ENCODE measurements at places on chromosomes 7 and 10. TPM values are rescaled to one million over a fixed set of nuclear protein-coding genes. Genes with fewer than 3 reads are reported as not detected.

The FAM221A gene
- total RNA-seq, result 3.0 TPM

The NUTM2B gene
- total RNA-seq, result 0.70 TPM

The CYP26C1 gene
- not detected for total RNA-seq

DNA sequence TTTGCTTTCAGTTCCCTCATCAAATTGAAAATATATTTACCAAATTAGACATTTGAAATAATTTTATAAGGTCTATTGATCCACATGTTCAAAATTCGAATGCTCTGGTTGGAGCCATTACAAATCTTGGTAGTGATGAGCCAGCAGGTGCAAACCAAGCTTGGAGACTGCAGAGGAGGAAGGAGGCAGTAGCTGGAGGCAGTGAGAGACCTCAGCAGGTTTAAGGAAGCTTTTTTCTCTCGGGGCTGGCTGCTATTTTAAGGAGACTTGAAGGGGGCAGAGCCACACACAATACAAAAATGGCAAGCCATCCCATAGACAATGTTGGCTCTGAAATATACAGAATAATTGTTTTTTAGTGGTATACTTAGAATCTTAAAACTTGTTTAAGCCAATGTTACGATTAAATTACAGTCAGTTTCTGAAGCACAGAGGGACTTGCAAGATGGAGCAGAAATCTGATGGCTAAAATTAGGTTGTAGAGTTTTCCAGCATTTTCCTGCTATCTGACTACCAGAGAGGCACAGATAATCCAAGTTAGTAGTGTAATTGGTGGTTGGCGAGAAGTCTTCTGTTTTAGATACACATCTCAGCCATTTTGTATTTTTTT lies 185.8 kb downstream of the SNX10 start:
- no peak for DNase-seq

DNA sequence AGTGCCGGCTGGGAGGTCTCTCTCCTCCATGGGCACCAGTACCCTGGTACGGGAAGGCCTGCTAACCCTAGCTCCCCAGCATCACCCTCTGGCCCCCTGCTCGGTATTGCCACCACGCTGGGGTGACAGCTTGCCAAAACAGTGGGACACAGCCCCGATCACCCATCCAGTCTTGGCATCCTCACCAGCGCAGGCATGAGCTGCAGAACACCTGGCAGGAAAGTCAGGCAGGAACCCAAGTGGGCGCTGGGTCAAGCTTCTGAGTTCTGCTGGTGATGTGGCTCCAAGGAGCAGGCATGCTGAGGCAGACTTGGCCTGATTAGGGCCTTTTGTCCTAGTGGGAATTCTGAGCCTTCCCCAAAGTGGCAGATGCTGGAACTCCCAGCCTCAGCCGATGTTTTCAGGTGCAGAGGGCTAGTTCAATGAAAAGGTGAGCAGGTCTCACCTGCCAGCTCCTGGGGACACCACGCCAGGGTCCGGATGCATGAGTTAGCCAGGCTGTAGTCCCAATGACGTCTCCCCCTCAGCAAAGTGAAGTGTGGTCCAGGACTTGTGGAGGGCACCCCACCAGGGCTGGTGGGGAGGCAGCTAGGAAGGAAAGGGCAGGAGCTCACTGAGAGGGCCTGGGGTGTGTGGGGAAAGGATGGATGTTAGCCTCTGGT lies 8.5 kb upstream of the ZNF22 start:
- DNase-seq, result no peak

- DNase-seq, result no peak
These were observed 389.0 kb upstream of the PODXL start for GRCh38 chr7:131945313-131945911.

DNA sequence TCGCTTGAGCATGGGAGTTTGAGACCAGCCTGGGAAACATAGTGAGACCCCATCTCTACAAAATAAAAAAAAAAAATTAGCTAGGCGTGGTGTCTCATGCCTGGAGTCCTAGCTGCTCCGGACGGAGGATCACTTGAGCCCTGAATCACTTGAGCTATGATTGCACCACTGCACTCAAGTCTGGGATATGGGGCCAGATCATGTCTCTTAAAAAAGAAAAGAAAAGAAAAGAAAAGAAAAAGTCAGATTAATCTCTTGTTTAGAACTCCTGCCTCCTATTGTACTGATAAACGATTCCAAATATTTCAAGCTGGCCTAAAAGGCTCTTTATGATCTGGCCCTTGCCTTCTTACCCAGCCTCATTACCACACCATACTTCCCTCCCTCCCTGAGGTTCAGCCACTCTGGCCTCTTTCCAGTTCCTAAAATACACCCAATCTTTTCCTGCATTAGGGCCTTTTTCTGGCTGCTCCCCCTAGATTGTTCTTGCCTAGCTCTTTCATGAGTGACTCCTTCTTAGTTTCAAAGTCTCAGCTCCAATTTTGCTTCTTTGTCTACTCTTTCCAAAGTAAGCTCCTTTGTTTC lies 41.7 kb downstream of the VCL start:
- peak; percentile 58 for DNase-seq

GRCh38 chr7:81280531-81280930 lies 361.7 kb upstream of the SEMA3C start:
- DNase-seq, result no peak

The PLAC9 gene
- total RNA-seq, result 2.3 TPM

DNA sequence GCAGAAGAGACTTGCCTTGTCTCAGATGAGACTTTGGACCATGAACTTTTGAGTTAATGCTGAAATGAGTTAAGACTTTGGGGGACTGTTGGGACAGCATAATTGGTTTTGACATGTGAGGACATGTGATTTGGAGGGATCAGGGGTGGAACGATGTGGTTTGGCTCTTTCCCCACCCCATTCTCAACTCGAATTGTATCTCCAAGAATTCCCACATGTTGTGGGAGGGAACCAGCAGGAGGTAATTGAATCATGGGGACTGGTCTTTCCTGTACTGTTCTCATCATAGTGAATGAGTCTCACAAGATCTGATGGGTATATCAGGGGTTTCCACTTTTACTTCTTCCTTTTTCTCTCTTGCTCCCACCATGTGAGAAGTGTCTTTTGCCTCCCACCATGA lies 229.7 kb upstream of the KCND2 start:
- DNase-seq, result peak; percentile 44

DNA sequence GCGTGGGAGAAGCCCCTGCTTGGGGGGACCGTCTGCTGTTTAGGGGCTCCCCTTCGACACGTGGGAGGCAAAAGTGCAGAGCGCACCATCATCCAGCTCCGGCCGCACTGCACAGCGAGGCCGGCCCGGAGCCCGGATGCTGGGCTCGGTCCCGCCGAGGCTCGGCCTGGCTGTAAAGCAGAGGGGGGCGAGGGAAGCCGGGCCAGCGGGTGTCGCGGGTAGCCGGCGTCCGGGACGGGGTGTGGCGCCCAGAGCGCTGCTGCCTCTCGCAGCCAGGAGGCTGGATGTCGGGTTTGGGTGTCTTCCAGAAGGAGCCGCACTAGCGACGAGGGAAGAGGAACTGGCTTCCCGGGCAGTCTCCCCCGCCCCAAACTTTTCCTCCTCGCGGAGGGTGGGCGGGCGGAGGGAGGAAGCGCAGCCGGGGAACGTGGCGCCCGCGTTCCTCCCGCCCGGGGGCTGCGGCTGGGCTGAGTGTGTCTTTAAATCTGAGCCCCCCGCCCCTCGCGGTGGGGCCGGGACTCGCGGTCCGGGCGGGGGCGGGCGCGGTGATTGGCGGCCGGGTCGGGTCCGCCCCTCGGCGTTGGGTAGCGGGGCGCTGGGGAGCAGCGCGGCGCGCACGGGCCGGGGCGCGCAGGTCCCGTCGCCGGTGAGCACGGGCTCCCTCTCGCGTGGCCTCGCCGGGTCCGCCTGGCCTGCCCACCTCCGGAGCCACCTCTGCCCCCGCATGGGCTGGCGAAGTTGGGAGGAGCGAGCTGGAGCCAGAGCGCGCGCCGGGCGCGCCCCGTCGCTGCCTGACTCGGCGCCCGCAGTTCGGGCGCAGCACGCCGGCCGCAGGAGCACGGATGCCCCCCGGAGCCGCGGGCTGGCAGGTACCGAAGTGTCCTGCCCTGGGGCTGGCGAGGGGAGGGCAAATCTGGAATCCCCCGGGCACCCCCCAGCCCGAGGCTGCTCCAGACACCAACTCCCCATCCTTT lies at the start of gene PALD1:
Gene PALD1, plus strand, starts transcription at position 577 of the 974 bp plus-strand sequence. CDS start 47,185 bp downstream, outside the sequence.
- DNase-seq, result peak; percentile 39

The ZNF33B gene
- total RNA-seq, result 6.7 TPM

The CFAP69 gene
- total RNA-seq, result 2.0 TPM

The COL13A1 gene
- 0.86 TPM for total RNA-seq

- peak; percentile 80 for DNase-seq
These were observed 10.2 kb upstream of the ZFYVE27 start for GRCh38 chr10:97726636-97727178.

- DNase-seq, result no peak
These were observed 43.3 kb upstream of the SLC26A3 start for GRCh38 chr7:107846324-107846723.

DNA sequence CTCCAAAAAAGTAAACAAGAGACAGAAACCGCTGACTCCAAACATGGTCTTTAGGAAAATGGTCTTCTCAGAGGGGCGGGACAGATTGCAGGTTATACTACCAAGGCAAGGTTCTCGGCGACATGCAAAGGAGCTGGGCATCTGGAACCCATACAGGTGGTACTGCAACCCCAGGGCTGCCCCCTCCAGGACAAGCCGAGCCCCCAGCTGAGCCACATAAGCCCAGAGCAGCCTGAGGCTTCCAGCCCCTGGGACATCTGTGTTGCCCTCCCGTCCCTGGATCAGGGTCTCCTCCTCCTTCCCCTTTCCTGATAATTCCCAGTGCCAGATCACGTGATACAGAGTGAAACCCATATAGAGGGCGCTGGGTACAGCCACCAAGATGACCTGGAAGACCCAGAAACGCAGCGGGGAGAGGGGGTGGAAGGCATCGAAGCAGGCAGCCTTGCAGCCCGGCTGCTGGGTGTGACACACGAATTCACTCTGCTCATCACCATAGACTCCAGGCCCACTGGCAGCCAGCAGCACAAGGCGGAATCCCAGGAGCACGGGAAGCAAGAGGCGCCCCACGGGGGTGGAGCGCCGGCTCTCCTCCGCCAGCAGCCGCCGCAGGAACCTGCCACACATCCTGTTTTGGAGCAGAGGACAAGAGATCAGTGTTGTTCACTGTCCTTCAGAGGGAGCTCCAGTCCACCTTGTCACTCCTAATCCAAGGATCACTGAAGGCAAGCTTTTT lies at the start of gene GJC3:
Gene GJC3, minus strand, starts transcription at position 627 of the 736 bp plus-strand sequence. Its CDS starts 0 bp downstream, at position 627.
- DNase-seq, result peak; percentile 23

- no peak for DNase-seq
These were observed 10.0 kb downstream of the HPS1 start for GRCh38 chr10:98436704-98437103.

The CDH23 gene
- not detected for total RNA-seq

- DNase-seq, result no peak
These were observed 18.1 kb upstream of the KNDC1 start for GRCh38 chr10:133141958-133142340.
